Aorta (tissue), 5 donors: ENCODE measurements at places on chromosomes 13 and 19.

GRCh38 chr19:6098574-6098973 lies 11.7 kb downstream of the RFX2 start:
- DNase-seq: no peak

DNA sequence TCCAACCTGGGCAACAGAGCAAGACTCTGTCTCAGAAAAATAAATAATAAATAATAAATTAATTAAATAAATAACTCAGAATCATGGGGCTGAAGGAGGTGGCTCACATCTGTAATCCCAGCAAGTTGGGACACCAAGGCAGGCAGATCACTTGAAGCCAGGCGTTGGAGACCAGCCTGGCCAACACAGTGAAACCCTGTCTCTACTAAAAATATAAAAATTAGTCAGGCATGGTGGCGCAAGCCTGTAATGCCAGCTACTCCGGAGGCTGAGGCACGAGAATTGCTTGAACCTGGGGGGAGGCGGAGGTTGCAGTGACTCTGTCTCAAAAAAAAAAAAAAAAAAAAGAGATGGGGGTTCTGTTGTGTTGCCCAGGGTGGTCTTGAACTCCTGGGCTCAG lies 7.2 kb downstream of the TMEM38A start:
- DNase-seq: no peak

DNA sequence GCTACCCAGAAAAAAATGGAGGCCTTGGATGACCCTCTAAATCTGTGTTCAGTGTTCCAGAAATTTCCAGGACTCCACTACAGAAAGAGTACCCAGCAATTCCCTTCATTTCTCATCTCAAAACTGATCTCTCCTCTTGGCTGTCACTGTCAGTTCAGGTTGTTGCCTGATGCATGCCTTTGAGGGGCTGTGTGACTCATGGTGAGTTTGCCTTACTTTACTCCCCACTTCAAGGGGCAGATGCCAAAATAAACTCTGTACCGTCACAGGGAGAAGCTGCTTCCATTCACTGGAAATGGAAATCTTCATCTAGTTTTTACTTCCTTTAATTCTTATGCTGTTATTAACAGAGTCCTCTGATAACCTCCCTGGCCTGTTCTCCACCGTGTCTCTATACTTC lies 1075.0 kb downstream of the DIAPH3 start:
- no peak for DNase-seq

DNA sequence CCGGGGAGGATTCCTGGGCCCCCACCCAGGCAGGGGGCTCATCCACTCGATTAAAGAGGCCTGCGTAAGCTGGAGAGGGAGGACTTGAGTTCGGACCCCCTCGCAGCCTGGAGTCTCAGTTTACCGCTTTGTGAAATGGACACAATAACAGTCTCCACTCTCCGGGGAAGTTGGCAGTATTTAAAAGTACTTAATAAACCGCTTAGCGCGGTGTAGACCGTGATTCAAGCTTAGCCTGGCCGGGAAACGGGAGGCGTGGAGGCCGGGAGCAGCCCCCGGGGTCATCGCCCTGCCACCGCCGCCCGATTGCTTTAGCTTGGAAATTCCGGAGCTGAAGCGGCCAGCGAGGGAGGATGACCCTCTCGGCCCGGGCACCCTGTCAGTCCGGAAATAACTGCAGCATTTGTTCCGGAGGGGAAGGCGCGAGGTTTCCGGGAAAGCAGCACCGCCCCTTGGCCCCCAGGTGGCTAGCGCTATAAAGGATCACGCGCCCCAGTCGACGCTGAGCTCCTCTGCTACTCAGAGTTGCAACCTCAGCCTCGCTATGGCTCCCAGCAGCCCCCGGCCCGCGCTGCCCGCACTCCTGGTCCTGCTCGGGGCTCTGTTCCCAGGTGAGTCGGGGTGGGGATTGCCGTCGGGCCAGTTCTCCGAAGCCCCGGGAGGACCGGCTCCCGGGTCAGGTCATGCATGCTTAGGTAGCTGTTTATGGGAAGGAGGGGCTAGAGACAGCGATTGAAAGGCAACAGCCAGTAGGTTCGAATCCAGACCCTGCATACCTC lies at the start of gene ICAM1:
Gene ICAM1, plus strand, starts transcription at position 505 of the 779 bp plus-strand sequence. Its CDS starts 40 bp downstream, at position 545.
- DNase-seq: peak; percentile 93

- DNase-seq: no peak
Observed at GRCh38 chr13:34224877-34225276, 406.9 kb downstream of the RFC3 start.

GRCh38 chr19:39413272-39413910 lies 922 bp downstream of the PLEKHG2 start:
- peak; percentile 88 for DNase-seq

DNA sequence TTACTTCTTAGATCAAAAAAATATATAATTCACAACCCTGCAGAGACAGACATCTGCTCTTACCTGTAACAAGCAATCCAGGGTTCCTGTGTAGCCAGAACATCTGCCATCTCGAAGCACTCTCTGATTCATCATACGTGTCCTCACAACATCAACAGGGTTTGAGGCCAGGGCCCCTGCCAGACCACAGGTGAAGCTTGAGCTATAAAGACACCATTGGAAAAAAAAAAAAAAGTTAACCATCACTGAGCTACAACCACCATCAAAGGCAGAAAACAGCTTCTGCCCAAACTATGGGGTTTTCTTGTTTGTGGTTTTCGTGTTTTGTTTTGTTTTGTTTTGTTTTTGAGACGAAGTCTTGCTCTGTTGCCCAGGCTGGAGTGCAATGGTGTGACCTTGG lies 19.3 kb downstream of the SLC25A30 start:
- DNase-seq: no peak

DNA sequence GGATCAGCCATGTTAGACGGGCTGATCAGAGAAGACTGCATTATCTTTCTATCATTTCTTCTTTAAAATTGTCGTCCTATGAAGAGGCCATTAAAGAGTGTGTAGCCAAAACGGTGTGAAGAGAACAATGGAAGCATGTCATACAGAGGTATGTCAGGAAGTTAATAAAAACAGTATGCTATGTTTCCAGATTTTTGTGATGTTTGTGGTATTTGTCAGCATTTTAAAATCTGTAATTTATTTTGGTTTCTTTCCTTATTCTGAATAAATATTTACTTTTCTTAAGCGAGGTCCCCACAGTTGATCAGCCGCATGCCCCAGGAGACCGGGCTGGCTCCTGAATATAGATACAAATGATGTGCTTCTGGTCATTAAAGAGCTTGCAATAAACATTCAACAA lies 142.9 kb upstream of the SERP2 start:
- DNase-seq: no peak

DNA sequence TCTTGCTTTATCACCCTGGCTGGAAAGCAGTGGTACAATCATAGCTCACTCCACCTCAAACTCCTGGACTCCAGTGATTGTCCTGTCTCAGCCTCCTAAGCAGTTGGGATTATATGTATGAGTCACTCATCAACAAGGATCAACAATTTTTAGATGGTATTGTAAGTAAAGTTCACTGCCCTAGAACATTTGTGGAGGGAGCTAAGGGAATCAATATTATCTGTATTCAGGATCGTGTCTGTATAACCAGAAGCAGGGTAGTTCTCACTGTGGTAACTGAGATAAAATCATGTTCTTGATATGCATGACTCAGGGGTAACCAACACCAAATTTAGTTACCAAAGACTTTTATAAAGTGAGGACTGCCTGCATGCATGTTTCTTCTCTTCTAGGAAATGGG lies 27.0 kb downstream of the ZMYM5 start:
- DNase-seq: no peak

DNA sequence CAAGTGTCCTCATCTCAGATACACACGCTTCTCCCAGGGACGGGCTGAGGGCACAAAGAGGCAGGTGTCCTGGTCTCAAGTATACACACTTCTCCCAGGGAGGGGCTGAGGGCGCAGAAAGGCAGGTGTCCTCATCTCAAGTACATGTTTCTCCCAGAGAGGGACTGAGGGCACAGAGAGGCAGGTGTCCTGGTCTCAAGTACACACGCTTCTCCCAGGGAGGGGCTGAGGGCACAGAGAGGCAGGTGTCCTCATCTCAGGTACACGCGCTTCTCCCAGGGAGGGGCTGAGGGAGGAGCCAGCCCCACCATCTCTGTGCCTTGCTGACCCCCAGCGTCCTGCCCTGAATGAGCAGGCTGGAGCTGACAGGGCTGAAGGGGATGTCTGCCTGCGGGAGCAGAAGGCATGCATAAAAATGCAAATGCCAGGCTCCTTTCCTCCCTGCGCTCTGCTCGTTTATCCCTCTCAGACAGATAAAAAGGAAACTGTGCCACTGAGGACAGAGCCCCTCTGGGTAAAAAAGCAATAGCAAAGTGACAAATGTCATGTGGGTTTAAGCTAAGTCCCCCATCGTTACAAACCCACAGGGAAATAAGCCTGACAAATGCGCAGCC lies 96.1 kb upstream of the UQCRFS1 start:
- DNase-seq: no peak

DNA sequence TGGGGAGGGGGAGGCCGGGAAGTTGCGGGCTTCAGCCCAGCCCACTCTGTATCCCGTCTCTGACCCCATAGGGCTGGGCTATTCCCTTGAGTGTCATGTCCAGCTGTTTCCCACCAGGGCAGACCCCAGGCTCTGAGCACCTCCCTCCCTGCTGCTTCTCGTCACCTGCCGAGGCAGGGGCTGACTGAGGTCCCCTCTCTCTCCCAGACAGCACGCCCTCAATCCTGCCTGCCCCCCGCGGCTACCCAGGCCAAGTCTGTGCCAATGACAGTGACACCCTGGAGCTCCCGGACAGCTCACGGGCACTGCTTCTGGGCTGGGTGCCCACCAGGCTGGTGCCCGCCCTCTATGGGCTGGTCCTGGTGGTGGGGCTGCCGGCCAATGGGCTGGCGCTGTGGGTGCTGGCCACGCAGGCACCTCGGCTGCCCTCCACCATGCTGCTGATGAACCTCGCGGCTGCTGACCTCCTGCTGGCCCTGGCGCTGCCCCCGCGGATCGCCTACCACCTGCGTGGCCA lies 625 bp downstream of the F2RL3 start:
- no peak for DNase-seq

DNA sequence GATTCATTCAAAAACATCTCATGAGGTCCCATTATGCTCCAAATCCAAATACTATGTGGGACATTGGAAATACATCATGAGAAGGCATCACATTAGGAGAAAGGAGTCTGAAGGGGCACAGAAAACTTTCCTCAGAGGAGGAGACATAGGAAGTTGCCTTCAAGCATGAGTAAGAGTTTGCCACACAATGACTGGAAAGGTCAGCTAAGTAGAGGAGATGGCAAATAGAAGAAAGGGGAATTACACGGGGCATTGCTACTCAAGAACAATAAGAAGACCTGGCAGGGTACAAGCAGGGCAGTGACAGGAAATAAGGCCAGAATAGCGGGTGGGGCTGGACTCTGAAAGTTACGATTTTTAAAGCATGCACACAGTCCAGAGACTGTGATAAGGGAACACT lies 231.6 kb downstream of the SPRY2 start:
- DNase-seq: no peak

GRCh38 chr13:96984051-96984508 lies 10.2 kb downstream of the OXGR1 start:
- DNase-seq: no peak

DNA sequence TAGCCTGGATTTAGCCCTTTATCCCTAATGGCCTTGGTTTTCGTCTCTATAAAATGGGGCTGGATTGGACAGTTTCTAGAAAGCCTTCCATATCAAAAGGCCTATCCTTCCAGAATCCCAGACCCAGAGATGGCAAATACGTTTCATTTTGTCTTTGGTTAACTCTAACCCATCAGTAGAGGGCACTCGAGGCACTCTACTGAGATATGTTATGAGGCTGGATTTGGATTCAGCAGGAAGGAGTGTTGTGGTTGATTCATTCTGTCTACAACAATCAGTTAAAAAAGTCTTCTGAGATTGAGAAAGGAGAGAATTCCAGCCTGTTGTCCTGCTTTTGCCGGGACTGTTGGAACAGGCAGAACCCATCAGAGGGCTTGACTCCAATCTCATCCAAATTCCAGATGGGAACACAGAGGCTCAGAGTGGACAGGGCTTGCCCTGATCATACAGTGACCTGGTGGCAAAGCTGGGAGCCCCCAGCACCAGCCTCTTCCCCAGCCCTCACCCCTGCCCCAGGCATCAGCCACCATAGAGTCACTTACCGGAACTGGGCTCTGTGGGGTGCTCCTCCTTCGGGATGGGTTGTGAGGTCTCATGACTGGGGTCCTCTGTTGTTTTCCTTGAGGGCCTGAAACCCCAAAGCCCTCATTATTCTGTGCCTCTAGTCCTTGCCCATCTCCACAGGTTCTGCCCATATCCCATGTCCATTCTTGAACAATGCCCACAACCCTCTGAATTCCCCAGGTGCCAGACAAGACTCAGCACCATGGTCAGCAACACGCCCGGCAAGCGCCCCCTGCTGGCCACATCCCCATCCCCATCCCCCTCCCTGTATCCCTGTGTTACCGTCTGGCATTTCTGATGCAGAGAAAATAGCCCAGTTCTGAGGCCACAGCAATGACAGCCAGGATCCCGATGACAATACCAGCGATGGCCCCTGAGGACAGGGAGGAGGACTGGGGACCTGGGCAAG lies 12.3 kb upstream of the ZNF180 start:
- no peak for DNase-seq

GRCh38 chr19:3057275-3057714 lies 5.0 kb downstream of the TLE5 start:
- peak; percentile 92 for DNase-seq

DNA sequence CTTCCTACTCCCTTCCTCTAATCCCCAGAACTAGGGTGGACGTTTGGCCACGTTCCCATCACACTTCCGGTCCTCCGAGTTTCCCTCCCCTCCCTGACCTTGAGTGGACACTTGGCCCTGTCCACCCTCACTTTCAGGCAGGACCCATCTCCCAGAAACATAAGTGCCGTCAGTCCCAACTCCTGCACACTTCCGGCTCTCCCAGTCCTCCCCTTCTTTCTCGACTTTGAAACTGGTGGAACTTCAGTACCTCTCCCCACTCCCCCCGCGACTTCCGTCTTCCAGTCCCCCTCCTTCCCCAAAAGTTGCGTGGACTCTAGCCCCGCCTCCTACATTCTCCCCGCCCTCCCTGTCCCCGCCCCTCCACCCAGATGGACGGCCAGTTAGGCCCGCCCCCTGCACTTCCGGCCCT lies 278 bp upstream of the ZNF274 start:
- DNase-seq: no peak

GRCh38 chr19:282501-282900 lies 8.7 kb downstream of the PLPP2 start:
- DNase-seq: peak; percentile 43

DNA sequence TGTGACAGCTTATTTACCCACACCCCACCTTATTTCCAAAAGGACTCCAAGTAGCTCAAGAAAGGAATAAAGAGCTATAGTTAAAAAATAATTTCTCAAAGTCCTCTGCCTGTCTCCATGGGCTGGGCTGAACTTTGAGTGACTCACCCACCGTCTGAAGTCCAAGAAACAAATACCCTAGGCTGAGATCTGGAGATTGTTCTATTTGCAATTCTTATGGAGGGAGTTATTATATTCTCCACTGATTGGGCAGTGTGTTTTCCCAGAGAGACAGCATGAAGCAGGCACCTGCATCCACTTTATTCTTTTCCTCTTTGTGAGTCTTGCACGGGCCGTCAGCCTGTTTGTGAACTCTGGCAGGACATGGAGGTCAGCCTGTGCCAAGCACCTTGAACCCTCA lies 63.2 kb downstream of the SHISA2 start:
- DNase-seq: no peak

GRCh38 chr19:38663957-38664502 lies 16.6 kb downstream of the ACTN4 start:
- peak; percentile 82 for DNase-seq

GRCh38 chr19:46927893-46928292 lies 67.1 kb downstream of the ARHGAP35 start:
- no peak for DNase-seq
